OCI-M1 (cell line): ENCODE measurements at places on chromosomes 7 and 10.

DNA sequence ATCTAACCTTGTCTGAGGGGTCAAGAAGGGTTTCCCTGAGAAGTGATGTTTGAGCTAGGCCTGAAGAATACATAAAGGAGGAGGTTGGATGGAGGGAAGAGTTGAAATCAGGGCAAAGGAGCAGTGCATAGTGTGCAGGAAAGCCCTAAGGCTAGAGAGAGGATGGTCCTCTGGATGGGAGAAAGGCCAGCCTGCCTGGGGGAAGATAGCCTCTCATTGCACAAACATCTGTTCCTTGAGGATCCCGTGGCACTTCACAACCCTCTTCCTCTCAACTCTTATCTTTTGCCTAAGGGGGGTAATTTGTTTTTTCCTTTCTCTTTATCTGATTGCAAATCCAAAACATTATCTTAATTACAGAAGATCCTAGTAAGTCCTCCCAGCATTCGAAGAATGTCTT is 35.7 kb downstream of the STAMBPL1 start:
- no peak for DNase-seq

GRCh38 chr10:5952731-5953385 is 24.5 kb downstream of the IL15RA start:
- no peak for DNase-seq

- no peak for DNase-seq
Observed at GRCh38 chr7:79723833-79724618, 270.6 kb upstream of the MAGI2 start.

GRCh38 chr7:45595809-45596664 is 21.9 kb downstream of the ADCY1 start:
- DNase-seq, result no peak

- no peak for DNase-seq
Observed at GRCh38 chr10:3749600-3749999, 35.4 kb downstream of the KLF6 start.

DNA sequence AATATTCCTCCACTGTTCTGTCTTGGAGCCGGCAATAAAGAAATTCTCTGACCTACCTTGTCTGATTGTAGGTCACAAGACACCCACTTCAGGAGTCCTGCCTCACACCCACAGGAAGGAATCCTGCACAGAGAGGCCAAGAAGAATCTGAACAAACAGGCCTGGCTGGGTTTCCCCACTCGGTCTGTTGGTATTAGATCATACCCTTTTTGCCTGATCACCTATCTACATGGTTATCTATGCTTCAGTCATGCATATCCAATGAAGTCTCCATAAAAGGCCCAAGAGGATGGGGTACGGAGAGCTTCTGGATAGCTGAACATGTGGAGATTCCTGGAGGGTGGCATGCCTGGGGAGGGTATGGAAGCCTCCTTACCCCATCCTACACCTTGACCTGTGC is 12.3 kb downstream of the OGDH start:
- DNase-seq, result no peak

- DNase-seq, result no peak
Observed at GRCh38 chr7:18013936-18014335, 13.7 kb downstream of the PRPS1L1 start.

DNA sequence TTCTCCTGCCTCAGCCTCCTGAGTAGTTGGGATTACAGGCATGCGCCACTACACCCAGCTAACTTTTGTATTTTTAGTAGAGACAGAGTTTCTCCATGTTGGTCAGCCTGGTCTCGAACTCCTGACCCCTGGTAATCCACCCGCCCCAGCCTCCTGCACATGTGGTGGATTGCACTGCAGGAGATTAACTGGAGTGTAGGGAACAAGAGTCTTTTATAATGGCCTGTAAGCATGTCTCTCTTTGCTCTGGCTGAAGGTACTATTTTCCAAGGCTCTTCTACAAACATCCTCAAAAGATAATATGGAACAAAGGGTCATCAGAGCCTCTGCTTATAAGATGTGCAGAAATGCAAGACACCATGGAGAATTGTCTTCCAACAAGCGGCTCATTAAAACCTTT is 3.2 kb downstream of the TOMM7 start:
- no peak for DNase-seq

DNA sequence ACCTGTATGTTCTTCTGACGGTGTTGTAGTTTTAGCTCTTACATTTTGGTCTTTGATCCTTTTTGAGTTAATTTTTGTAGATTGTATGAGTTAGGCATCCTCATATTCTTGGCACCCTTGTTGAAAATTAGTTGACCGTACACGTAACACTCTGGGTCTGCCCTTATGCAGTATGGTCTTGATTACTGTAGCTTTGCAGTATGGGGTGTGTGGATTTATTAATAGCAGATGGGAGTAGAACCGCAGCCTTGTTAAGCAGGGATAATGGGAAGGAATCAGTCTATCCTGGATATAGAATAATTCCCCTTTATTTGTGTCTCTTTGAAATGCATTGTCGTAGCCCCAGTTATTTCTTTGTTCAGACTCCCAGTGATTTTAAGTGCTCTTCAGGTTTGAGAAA is 95.5 kb downstream of the UBE3C start:
- no peak for DNase-seq

- DNase-seq, result no peak
Observed at GRCh38 chr7:32143301-32143700, 73.1 kb upstream of the PDE1C start.

DNA sequence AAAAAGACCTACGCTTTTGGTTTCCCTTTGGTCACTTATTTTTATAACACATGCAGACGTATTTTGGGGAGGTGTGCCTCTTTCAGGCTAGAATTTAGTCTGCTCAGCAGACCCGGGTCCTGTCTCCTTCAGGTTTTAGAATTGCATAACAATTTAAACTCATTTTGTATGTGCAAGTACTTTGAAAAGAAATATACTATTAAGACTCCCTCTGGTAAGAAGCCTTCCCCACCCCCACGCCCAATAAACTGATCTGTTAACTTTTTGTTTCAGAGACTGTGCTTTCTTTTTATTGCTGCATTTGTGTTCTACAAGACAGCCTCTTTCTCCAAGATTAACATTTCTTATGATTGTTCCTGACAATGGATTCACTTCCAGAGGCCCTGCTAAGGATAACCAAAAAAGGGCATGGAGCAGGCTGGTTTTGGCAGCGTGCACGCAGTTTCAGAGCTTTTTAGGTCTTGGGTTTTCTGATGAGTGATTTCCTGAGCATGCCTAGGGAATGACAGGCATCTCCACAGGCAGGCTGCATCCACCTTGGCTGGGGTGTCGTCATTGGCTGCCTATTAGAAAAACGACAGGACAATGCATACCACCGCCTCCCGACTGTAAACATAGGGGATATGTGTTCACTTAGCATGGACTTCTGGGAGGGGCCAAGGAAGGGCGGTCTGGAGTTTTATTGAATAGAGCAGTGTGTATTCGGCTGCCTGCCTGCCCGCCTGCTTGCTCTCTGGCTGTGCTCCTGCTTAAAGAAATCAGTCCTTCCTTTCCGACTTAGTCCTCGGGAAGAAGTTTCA is at the start of gene CALD1:
CALD1 (plus strand) TSS at position 694 of the 800 bp plus-strand sequence. CDS start 88,100 bp downstream, outside the sequence.
- no peak for DNase-seq

DNA sequence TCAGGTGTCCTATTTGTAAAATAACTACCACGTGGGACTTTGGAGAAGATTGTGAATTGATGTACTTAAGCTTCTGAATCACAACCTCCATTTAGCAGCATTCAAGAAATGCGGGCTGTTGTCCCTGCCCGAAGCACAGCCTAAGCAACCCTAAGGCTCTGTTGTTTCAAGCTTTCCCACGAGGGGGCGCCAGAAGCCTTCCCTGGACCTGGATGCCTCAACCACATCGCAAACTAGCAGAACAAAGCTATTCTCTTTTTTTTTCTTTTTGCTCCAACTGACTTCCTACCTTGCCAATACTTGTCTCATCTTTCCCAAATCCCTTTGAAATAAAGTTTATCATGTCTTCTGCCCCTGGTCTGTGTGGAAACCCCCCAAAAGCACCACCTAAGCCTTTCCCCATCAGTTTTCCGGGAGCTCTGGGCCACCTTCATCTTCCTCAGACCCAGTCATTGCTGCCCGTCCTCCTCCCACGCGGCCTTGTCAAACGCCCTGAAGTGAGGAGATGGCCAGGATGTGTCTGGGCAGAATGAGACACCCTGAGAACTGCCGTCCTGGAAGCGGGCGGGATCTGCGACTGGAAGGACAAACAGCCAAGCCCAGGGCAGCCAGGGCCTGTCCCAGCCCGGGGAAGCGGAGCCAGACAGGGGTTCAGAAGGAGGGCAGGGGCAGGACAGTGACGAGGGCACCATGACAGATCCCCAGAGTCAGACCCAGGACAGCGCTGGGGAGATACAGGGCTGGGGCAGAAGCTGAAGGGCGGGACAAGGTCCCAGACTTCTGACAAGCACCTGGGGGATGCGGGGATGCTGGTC is 112.7 kb downstream of the SLIT1 start:
- DNase-seq, result peak; percentile 92

GRCh38 chr7:836429-836828 is 4.2 kb downstream of the SUN1 start:
- peak; percentile 0 for DNase-seq

DNA sequence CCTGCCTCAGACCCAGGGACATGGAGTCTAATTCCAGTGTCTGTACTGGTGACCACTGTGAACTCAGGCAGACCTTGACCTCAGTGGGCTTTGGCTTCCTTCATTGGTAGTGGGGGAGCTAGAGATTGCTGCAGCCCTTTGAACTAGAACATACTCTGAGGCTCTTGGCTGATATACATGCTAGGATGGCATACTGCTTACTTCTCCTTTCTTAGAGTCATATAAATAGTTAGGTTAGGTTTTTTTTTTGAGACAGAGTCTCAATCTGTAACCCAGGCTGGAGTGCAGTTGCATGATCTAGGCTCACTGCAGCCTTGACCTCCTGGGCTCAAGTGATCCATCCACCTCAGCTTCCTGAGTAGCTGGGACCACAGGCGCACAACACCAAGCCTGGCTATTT is 49.7 kb downstream of the TMEM178B start:
- DNase-seq, result no peak

DNA sequence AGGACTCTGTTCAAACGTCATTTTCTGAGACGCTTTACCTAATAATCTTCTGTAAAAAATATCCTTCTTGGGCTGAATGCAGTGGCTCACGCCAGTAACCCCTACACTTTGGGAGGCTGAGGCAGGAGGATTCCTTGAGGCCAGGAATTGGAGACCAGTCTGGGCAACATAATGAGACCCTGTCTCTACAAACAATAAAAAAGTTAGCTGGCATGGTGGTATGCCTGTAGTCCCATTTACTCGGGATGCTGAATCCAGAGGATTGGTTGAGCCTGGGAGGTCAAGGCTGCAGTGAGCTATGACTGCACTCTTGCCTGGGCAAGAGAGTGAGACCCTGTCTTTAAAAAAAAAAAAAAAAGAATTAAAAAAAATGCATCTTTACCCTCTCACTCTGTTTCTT is 5.1 kb downstream of the STAM start:
- DNase-seq, result no peak

- no peak for DNase-seq
Observed at GRCh38 chr7:107262857-107263256, 94.1 kb downstream of the HBP1 start.

DNA sequence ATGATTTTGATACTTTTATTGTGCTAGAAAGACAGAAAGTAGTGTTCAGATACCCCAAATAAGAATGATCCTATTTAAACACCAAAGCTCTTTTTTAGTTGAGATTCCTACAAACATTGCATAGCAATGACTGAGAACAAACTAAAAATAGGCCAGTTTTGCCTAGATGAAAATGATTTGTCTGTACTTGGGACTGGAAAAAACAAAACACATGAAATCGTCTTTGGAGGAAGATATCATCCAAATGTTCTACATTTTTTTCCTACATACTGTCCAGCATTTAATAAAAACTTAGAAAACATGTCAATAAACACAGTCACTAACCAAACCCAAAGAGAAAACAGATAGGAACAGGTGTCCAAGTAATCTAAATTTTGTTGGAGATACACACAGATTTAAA is 111.6 kb upstream of the MEOX2 start:
- no peak for DNase-seq

DNA sequence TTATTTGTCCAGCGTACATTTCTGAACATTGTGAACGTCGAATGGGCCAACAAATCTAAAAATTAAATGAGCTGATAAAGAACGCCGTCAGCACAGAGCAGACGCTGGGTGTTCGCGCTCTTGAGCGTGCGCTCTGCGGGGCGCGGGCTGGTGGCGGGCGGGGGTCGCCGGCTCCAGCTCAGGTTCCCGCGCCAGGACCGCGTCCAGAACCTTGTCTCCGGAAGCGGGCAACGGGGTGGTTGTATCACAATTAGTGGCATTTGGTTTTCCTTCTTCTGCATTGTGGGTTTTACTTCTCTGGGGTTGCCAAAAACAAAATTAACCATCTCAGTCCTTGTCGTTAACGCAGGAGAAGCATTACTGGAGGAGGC is 2.4 kb downstream of the CYP2E1 start:
- DNase-seq, result no peak

DNA sequence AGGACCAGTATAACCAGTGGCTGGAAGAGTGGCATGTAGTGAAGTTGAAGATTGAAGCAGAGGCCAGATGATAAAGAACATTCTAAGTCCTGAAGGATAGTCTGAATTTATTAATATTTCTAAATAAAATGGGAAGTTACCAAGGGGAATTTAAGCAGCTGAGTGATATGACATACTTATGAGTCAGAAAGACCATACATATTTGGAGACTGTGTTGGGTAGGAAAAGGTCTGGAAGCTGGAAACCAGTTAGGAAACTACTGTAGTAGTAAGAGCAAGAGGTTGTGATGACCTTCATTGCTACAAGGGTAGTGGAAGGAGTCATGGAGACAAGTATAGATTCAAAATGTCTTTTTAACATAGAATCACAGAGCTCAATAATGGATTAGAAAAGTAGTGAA is 752.3 kb downstream of the SUGCT start:
- DNase-seq, result no peak

- DNase-seq, result peak; percentile 71
Observed at GRCh38 chr7:11427686-11428273, 404.2 kb downstream of the THSD7A start.

DNA sequence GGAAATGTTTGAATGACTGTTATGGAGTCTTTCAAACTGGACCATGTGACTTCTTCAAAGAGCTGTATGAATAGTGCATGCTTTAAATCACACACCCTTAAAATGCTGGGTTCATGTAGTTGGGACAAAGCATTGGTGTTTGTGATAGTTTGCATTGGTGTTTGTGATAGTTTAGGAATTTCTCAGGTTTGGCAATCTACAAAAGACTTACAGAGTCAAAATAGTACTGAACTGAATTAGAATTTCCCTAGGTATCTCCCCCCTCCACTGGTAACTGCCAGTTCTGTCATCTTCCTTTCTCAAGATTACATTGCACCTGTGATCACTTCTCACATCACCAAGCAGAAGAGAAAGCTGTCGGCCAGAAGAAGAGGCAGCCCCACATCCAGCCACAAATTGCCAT is 261.1 kb downstream of the GATA3 start:
- DNase-seq, result no peak

- DNase-seq, result peak; percentile 65
Observed at GRCh38 chr7:16918288-16918895, 36.6 kb upstream of the AGR3 start.

- DNase-seq, result no peak
Observed at GRCh38 chr10:44397476-44398225, 12.8 kb upstream of the CXCL12 start.

GRCh38 chr10:75295868-75296441 is 60.2 kb upstream of the COMTD1 start:
- no peak for DNase-seq

GRCh38 chr7:55156919-55157763 is 138.3 kb downstream of the EGFR start:
- no peak for DNase-seq

GRCh38 chr7:139772115-139772514 is 5.7 kb downstream of the HIPK2 start:
- no peak for DNase-seq
